ENCODE measurements at places on chromosomes 12 and 14. TPM values are rescaled to one million over a fixed set of nuclear protein-coding genes. Genes with fewer than 3 reads are reported as not detected.

The KRT78 gene
- not detected for polyA plus RNA-seq

DNA sequence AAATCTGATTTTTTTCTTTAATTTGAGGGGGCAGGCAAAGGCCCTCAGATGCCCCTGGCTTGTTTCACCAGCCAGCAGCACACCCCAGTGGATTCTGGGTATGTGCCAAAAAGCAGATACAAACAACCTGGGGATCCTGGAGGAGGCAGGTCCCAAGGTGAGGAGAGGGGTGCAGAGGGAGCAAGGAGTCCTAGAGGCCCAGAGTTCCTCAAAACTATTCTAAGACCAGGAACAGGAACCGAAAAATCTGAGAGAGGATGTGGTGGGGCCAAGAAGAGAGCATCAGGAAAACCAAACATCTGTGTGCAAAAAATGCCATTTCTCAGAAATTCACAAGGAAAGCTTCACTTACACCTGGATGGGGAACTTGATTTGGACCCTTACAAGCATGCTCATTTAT is 8.2 kb downstream of the KCNA5 start:
- DNase-seq, result no peak

GRCh38 chr12:127411981-127412380 is 855.0 kb upstream of the TMEM132C start:
- no peak for DNase-seq

GRCh38 chr12:6072302-6072752 is 52.1 kb downstream of the VWF start:
- DNase-seq, result no peak
